ENCODE measurements at places on chromosomes 11 and 22.
A peak's percentile ranks its signal among the peaks of the same experiment; 100 is the strongest.

GRCh38 chr11:13338427-13339069 lies 61.0 kb downstream of the BMAL1 start:
- no peak for DNase-seq

GRCh38 chr11:115362997-115363396 lies 141.2 kb downstream of the CADM1 start:
- DNase-seq: no peak

- no peak for DNase-seq
Measured at GRCh38 chr11:11979488-11980117, 28.8 kb downstream of the DKK3 start.

GRCh38 chr22:20922141-20922751 lies 5.0 kb downstream of the CRKL start:
- DNase-seq: no peak

DNA sequence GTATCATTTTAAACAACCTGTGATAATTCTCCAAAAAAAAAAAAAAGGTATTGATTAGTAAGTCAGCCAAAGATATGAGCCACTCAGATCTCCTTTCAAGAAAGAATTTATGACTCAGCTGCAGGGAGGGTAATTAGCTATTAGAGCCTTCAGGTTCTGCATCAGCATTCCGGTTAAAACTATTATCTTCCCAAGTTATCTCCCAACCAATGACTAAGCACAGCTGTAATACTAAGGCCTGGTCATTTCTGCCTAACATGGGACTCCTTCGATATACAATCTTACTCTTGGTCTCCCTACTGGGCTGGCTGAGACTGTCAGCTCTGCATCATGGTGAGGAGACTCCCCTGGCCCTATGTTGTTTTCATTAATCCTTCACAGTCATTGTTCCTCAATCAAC lies 60.4 kb downstream of the SBF2 start:
- DNase-seq: no peak

- no peak for DNase-seq
Measured at GRCh38 chr11:115892016-115892415, 387.8 kb upstream of the CADM1 start.

- DNase-seq: no peak
Measured at GRCh38 chr11:32985600-32985999, 30.1 kb upstream of the DEPDC7 start.

DNA sequence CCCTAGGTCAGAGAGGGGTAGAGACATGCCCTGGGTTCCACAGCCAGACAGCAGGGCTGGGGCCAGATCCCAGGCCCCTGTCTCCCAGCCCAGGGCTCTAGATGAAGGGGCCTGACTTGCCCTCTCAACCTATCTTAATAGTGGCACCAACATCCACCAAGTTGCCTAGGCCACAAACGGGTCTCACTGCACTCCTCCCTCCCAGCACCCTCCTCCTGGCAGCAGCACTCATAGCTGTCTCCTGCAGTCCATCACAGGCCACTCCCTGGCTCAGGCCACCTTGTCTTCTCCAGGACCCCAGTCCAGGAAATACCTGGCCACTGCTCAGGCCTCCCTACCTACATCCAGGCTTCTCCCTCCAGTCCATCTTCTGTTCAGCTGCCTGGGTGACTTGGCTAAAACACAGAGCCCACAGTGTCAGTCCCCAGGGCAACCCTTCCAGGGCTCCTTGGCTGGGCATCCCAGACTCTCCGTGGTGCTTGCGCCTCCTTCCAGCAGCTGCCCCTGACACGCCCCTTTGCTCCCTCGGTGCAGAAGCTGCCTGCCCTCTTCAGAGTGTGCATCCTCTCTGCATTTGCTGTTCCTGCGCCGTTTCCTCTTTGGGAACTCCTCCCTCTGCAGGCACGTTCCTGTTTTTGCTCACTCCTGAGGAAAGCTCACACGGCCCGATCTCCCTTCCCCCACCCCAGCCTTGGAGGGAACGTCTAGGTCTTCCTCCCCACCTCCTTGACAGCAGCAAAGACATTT lies 40.5 kb downstream of the LRRC32 start:
- no peak for DNase-seq

GRCh38 chr11:117903505-117904382 lies 25.5 kb downstream of the TMPRSS13 start:
- DNase-seq: no peak

DNA sequence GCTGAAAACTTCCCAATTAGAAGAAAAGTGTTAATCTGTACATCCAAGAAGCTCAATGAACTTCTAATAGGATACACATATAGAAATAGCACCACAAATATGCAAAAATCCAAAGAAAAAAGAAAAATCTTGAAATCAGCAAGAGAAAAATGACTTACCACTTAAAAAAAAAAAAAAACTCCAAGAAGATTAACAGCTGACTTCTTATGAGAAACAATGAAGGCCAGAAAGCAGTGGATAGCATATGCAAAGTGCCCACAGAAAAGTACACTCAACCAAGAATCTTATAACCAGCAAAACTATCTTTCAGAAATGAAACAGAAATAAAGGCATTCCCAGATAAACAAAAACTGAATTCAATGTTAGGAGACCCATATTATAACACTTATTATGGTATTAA lies 29.9 kb upstream of the OR5B12 start:
- no peak for DNase-seq

DNA sequence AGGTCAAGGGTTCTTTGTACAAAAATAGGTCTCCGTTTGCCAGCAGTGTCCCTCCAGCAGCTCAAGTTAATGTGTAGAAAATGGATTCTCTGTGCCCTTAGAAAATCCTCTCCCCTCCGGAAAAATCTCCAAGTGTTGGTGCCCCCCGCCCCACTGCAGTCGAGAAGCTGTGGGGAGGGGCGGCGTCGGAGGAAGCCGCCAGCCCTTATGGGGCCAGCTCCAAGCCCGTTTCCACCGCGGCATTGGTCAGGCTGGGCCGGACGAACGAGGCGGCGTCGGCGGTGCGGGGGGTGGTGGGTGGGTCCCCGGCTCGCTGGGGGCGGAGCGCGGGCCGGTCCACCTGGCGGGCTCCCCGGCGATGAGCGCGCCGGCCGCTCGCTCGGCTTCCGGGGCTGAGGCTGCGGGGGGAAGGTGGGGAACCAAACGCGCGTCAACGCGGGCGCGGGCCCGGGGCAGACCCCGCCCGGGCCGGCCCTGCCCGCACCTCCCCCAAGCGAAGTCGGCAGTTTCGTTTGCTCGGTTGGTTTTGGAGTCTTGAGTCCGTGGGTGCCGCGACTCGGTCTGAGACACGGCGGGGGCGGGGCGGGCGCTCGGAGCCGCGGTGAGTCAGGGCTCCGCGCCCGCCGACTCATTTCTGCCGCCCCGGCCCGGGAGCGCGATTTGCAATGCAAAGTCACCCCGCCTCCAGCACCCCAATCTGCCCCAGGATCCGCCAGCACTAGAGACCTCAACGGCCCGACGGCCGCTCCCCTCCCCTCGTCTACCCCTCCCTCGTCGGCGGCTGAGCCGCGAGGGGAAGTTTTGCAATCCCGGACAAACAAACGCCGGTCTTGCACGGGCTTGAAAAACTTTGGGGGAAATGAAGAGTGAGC lies 1.4 kb downstream of the ASCL2 start:
- DNase-seq: peak; percentile 67

GRCh38 chr11:116281173-116282160 lies 491.3 kb downstream of the BUD13 start:
- DNase-seq: no peak

- DNase-seq: no peak
Measured at GRCh38 chr11:767238-767637, 10.0 kb downstream of the GATD1 start.

- DNase-seq: no peak
Measured at GRCh38 chr11:19501631-19502030, 211.0 kb upstream of the NAV2 start.

DNA sequence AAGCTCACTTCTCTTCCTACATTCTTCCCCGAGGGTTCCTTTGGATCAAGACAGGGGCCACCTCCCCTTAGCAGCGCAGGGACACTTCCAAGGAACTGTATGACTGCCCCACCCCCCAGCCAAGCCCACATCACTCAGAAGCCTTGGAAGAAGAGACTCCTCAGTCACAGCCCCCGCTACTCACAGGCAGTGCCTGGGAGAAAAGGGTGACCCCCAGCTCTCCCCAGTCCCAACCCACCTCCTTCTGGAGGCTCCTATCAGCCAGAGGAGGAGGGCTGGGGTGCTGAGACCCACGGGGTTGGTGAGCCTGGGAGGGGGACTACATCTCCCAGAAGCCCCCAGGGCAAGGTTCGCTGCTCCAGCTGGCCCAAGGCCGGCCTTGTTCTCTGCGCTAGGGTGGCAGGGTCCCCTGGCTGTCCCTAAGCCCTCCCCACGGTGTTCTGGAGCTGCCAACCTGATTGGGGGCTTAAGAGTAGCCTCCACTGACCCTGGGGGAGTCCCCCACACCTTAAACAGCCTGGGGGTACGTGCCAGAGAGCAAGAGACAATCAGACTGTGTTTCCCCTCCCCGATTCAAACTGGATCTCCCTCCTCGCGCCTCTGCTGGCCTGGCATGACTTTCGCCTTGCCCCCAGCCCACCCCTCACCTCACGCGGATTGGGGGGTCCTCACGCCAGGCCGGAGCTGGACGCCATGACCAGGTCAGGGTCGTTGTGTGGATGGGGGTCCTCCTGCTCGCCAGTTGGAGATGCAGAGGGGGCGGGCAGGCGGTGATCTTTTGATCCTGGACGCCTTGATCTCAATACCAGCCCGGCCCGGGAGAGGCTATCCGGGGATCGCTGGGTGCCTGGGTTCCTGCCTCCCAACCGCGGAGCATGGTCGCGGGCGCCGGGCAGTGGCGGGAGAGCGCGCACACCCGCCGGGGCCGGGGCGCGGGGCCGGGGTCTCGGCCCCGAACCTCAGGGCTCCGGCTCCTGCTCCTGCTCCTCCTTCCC lies 838 bp downstream of the BCL9L start:
- peak; percentile 52 for DNase-seq

GRCh38 chr11:82680252-82680651 lies 53.4 kb downstream of the FAM181B start:
- no peak for DNase-seq

DNA sequence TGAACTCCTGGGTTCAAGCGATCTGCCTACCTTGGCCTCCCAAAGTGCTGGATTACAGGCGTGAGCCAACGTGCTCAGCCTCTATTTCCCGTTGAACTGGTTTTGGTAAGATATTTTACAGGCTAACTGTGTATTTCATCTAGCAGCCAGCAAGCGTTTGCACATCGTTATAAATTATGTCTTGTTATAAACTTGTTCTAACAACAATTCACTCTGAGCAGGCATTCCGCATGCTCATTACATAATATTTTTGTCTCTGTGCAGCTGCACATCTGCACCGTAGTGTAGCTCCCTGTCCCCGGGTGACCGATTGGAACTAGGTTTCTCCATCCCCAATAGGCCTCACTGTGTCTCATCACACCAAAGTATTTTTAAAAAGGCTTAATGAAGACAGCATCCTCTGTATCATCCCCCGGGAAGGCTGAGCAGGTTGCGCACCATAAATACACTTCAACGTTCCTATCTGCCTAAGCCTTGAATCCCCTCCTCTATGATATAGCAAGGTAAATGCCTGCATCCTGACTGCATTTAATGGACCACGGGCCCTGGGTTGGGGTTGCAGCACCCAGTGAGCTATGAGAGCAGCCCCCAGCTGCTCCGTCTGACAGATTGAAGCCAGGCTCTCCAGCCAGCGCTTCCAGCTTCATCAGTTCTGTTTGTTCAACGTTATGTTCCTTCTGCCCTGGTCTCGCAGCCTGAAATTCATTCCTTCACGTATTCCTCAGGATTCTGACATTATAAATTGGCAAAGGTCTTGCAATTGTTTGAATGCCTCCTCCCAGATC lies 47.7 kb downstream of the TST start:
- no peak for DNase-seq
